ENCODE measurements at places on chromosomes 4 and X. TPM values are rescaled to one million over a fixed set of nuclear protein-coding genes. Genes with fewer than 3 reads are reported as not detected.

GRCh38 chr4:13544606-13545393, 492 bp upstream of the NKX3-2 start:
- peak overlapping the region; percentile 6 for H3K27ac ChIP-seq
- peaks cover 70% of the 10 kb centered on the region for H3K27me3 ChIP-seq
- DNase-seq = peak; percentile 48
- peaks cover 16% of the 10 kb centered on the region for H3K36me3 ChIP-seq
- peak overlapping the region; percentile 57 for H3K4me3 ChIP-seq

GRCh38 chr4:28073860-28074555, 1213.4 kb downstream of the STIM2 start:
- H3K27ac ChIP-seq = no peak overlapping the region
- no peaks in the 10 kb centered on the region for H3K27me3 ChIP-seq
- no peak overlapping the region for H3K4me3 ChIP-seq
- no peaks in the 10 kb centered on the region for H3K4me1 ChIP-seq

DNA sequence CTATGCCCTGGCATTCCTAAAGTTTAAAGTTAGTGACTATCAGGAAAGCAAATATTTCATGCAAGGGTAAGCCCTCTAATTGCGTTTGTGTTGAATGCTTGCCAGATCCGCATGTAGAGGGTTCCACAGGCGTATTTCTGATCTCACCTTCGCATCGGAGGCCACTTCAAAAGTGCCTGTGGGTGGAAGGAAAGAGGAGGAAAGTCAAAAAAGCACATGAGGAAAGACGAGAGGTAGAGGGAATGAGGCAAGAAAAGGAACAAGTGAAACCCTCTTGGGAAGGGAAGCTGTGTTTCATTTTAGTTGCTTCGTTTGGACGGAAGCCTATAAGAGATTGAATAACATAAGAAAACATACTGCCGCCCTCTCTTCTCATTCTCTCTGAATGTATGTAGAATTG, 628.8 kb downstream of the SPRY1 start:
- H3K36me3 ChIP-seq = no peaks in the 10 kb centered on the region
- DNase-seq = no peak
- no peaks in the 10 kb centered on the region for H3K4me1 ChIP-seq

Gene PPP1R3F
- total RNA-seq = 9.3 TPM

Gene TIGD4
- total RNA-seq = 0.35 TPM
